ENCODE measurements at places on chromosomes 6 and 20.

- no peak for DNase-seq
These were observed 141.2 kb downstream of the DTNBP1 start for GRCh38 chr6:15521582-15521981.

DNA sequence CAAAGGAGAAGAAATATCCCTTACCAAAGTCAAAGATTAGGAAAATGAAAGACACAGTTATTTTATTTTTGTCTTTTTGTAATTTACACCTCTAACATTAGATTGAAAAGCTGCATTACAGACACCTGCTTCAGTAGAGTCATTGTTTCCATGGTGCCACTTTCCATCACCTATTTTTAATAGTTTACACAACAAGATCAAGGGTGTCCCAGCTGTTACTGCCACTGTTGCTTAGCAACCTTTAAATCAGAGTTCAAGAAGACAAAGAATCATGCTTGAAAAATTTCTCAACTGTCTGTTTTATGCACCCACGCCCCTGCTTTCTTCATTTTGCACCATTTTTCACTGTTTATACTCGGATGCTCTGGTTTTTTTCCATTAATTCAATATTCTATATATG is 668.2 kb upstream of the GJE1 start:
- DNase-seq, result no peak

DNA sequence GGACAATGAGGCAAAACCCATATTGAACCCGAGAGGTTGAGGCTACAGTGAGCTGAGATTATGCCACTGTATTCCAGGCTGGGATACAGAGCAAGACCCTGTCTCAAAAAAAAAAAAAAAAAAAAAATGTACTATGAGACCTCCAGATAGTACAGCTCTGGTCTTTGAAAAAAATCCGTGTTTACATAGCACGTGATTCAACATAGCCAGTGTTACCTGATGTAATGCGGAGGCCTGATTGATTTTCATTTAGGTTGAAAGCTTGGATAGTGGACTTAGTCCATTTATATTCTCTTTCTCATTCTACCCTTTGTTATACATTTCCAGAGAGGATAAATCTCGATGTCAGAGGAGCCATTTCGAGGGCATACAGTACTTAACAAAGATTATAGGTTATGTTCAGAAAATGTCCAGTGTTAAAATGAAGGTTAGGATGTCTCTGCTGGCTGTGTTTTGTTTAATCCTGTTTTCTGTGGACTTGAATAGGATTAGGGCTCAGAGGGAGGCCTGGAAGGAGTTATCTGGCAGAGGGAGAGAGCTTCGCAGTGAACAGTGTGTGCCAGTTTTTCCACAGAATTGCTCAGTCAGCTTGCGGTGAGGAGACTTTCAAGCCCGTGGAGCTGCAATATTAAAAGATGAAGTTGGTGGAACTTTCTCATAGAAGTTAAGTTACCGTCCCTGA is 33.9 kb upstream of the BCLAF1 start:
- DNase-seq, result no peak

GRCh38 chr20:10322073-10323012 is 103.7 kb downstream of the SNAP25 start:
- DNase-seq, result no peak

- DNase-seq, result no peak
These were observed 54.1 kb downstream of the CDS2 start for GRCh38 chr20:5180933-5181332.

DNA sequence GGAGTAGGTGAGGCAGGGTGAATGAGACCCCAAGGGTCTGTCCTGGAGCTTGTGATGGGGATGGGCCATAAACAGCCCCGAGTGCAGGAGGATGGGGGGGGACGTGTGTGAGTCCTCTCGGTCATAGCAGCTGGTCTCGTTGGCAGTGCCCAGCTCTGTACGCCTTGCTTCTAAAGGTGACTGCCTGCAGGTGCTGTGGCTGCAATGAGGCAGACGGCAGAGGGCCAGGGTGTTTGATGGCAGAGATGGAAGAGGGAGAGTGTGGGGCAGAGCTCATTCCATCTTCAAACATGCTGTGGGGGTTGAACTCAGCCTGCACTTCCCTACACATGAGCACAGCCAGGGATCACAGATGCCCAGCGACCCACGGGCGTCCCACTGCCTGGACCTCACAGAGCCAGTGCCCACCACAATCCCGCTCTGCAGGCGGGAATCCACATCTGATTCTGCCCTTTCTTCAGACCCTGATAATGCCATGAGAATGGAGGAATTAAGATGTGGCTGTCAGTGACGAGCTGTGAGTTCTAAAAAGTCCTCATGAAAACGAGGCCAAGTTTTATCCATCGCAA is 123.3 kb upstream of the CDH4 start:
- no peak for DNase-seq

GRCh38 chr6:1904466-1904799 is 294.7 kb downstream of the FOXC1 start:
- DNase-seq, result no peak

- DNase-seq, result no peak
These were observed 13.3 kb upstream of the BEND3 start for GRCh38 chr6:107128577-107128976.
